Endothelial cell of umbilical vein (primary cell): ENCODE measurements at places on chromosomes 12 and 14. TPM values are rescaled to one million over a fixed set of nuclear protein-coding genes. Genes with fewer than 3 reads are reported as not detected.

The HAL gene
- total RNA-seq, result 0.44 and 0.62 TPM in 2 replicates

The CCDC184 gene
- 0.18 TPM in 1 of 2 replicates, not detected in the other for total RNA-seq

The DCAF5 gene
- total RNA-seq, result 35.3 and 37.9 TPM in 2 replicates

DNA sequence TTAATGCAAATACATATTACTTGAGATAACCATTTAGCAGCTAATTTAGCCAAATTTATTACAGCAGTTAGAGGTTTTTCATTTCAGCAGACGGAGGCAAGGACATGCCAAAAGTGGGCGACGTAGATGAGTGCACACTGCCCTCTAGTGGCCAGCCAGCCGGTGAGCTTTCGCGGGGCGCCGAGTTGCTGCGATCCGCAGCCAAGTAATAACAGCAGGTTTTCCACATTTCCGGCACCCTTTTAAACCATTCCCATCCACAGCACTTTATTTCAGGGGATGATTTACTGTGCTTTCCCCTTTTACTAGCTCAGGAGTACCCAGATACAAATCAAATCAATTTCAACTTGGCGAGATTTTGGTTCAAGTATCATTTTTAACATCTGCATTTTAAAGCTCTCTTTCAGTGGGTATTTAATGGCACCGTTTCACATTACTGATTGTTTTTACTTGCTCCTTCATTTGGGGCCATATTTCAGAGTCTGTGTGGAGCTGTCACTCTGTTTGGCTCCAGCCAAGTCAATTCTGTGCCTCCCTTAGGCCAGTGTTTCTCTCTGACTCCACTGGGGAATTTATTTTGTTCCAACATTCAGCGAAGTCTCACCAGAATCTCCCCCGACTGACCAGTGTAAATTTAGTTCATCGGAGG lies 158.0 kb downstream of the EGLN3 start:
- H3K4me3 ChIP-seq, result no peak overlapping the region
- H3K4me1 ChIP-seq, result peaks cover 25% of the 10 kb centered on the region
- H3K27ac ChIP-seq, result no peak overlapping the region
- no peaks in the 10 kb centered on the region for H3K36me3 ChIP-seq
- peak; percentile 80 for DNase-seq
- no peaks in the 10 kb centered on the region for H3K27me3 ChIP-seq

DNA sequence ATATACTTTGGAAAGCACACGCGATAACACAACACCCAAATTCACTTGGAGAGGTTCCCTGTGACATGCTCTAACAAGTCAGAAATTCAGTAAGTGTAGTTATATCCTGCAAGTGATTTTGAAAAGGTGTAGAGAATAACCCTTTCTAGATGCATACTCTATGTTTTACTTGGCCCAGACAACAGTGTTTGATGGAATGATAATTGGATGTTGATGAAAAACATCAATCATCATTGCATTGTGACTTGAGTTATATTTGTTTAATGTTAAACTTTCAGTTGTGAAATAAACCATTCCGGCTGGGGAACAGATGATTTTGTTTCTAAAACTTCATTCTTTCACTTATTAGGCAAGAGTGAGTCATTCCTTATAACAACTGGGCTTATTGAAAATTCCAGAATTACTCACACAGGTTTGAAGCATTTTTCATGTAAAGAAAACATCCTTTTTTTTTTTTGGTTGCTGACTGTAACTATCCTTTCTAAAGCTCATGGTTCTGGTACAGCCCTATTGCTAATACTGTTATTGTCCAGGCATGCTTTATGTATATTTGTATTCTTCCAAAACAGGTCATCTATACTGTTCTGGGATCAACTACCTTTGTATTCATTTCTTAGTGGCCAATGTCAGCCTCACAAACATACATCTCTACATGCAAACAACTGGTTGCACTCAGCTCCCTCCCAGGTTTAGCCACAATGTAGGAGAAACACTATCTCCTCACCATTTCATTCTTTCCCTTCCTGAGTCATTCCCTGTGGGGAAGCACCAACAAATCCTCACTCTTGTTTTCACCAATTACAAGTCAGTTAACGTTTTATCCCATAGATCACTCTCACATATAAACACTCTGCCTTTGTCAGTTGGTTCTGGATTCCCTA lies 121.2 kb upstream of the LRIG3 start:
- H3K27ac ChIP-seq, result peak overlapping the region; percentile 81
- peaks cover 32% of the 10 kb centered on the region for H3K4me1 ChIP-seq
- no peaks in the 10 kb centered on the region for H3K27me3 ChIP-seq
- no peaks in the 10 kb centered on the region for H3K36me3 ChIP-seq

- H3K4me1 ChIP-seq, result no peaks in the 10 kb centered on the region
- DNase-seq, result no peak
- H3K36me3 ChIP-seq, result no peaks in the 10 kb centered on the region
- no peaks in the 10 kb centered on the region for H3K27me3 ChIP-seq
These were observed 285.9 kb downstream of the BMP4 start for GRCh38 chr14:53670701-53671100.

DNA sequence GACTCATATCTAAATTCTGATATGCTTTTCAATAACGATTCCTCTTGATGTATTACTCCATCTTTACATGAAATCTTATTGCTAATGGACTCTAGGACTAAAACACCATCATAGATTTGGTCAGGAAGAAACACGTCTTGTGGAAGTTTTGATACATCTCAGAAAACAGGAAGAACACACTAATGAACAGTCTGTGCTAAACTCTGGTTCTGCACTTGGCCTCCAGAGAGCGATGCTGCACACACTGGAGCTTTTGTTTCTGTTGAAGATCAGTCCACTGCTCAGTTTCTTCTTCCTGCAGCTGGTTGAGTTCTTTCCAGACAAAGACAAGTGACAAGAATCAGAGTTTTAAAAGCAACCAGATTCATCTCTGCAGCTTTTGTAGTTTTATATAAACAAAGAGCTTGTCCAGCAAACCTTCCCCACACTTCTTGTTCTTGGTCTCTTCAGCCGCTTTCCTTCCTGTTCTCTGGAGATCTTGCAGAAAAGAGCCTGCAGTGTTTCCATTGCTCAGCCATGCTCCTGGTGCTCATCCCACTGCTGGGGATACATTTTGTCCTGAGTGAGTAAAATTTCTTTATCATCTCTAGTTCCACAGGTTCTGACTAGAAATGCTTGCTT lies 229.1 kb upstream of the OR4E1 start:
- DNase-seq, result peak; percentile 21
- no peaks in the 10 kb centered on the region for H3K27me3 ChIP-seq
- no peak overlapping the region for H3K27ac ChIP-seq
- no peaks in the 10 kb centered on the region for H3K36me3 ChIP-seq

DNA sequence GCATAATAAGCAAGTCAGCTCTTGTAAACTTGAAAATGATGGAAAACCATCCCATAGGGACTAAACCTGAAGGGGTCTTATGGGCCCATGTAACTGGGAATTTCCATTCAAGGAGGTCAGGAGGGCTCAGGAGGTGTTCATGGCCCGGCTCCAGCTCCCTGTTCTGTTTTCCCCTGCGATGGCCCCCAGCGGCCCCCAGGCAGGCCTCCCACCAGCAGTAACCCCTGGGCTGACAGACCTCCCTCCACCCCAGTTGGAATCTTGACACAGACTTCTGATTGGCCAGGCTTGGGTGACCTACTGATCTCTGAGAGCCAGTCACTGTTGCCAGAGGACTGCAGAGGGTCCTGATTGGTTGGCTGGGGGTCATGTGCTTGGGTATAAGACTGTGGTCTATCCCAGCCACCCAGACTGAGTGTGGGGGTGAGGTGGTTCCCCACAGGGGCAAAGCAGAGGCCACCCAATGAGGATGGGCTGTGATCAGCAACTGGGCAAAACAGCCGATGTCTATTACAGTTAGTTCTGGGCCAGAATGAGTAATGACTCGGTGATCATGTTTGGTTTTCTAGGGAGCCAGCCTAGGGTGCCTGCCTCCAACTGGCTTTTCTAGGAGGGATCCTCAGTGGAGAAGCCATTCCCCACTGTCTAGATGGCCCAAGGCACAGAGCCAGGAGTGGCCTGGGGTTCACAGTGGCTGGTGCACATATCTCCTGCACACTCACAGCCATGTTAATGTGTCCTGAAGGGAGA lies 27.0 kb downstream of the RHOF start:
- DNase-seq, result no peak
- H3K4me1 ChIP-seq, result no peaks in the 10 kb centered on the region
- no peaks in the 10 kb centered on the region for H3K36me3 ChIP-seq
- no peak overlapping the region for H3K27ac ChIP-seq
- H3K27me3 ChIP-seq, result no peaks in the 10 kb centered on the region

DNA sequence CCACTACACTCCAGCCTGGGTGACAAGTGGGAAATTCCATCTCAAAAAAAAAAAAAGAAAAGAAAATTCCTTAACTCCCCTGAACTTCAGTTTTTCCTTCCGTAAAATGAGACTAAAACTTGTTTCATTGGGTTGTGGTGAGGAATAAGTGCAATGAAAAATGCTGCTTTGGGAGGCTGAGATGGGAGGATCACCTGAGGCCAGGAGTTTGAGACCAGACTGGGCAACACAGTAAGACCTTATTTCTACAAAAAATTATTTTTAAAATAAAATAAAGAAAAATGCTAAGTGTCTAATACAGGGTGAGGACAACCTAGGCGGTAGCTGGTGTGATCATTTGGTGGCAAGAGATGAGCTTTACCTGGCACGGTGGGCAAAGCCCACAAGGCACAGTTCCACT lies 6.9 kb downstream of the SMAGP start:
- H3K4me3 ChIP-seq, result no peak overlapping the region
- peaks cover 2% of the 10 kb centered on the region for H3K4me1 ChIP-seq
- no peak for DNase-seq
- no peaks in the 10 kb centered on the region for H3K27me3 ChIP-seq
- H3K27ac ChIP-seq, result no peak overlapping the region
- no peaks in the 10 kb centered on the region for H3K36me3 ChIP-seq
